ENCODE measurements at places on chromosomes 3 and 15. TPM values are rescaled to one million over a fixed set of nuclear protein-coding genes. Genes with fewer than 3 reads are reported as not detected.

The CACNA1D gene
- 2.5 TPM for total RNA-seq

The CCPG1 gene
- total RNA-seq, result 38.9 TPM

GRCh38 chr3:115211810-115212492 lies 64.9 kb upstream of the ZBTB20 start:
- DNase-seq, result no peak
- H3K36me3 ChIP-seq, result no peaks in the 10 kb centered on the region
- no peaks in the 10 kb centered on the region for H3K27me3 ChIP-seq
- H3K27ac ChIP-seq, result no peak overlapping the region

DNA sequence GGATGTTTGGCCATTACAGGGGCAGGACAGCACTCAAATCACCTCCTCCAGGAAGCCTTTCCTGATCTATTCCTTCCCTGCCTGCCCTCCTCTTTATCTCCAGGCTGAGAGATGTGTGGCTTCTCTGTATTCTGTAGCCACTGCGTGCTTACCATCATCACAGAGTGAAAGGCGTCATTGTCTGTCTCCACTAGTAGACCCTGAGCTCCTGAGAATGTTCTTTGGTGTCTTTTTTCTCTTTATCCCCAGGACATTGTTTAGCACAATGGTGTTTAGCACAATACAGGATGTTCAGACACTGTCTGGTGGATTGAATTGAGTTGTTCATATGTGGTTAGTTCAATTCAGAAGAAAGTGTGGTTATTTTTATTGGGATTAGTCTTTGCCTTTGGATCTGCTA lies 26.2 kb upstream of the LARS2 start:
- no peaks in the 10 kb centered on the region for H3K4me1 ChIP-seq
- H3K4me3 ChIP-seq, result no peak overlapping the region
- no peaks in the 10 kb centered on the region for H3K36me3 ChIP-seq
- H3K27me3 ChIP-seq, result no peaks in the 10 kb centered on the region
- no peak for DNase-seq
- H3K27ac ChIP-seq, result no peak overlapping the region

GRCh38 chr15:88637841-88638625 lies 783 bp upstream of the ISG20 start:
- peak overlapping the region; percentile 57 for H3K4me3 ChIP-seq
- H3K4me1 ChIP-seq, result peaks cover 26% of the 10 kb centered on the region
- peak overlapping the region; percentile 80 for H3K27ac ChIP-seq

DNA sequence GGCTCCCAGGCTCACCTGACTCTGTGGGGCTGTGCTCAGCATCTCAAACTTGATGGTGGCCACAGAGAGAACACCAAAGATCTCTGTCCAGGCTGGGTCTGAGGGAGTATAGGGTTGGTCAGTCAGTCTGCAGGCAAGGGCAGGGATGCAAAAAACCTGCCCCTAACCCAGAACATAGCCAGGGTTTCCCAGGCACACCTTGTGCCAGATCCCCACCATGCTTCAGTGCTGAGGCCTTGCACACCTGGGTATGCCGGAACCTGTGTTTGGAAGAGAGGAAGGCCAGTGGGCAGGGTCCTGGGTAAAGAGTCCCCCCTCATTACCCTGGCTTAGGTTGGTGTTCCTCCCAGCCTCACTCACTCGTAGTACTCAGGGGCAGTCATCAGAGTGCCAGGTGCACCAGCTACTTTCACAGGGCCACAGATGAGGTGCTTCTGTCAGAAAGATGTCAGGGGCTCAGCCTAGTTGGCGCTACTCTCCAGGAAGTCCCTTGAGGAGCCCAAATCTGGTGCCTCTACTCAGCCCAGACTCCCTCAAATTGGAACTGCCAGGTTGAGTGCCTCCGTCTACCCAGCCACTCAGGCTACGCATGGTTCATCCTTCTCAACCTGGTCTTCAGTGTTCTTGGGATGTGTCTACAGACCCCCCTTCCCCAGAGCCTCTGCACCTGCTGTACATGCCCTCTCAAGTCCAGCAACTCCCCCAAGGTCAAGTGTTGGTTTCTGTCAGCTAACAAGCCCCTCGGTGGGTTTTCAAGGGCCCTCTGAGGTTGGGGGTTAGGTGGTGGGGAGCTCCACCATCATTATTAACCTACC lies 1.8 kb downstream of the DALRD3 start:
- peaks cover 57% of the 10 kb centered on the region for H3K4me1 ChIP-seq
- peaks cover 50% of the 10 kb centered on the region for H3K36me3 ChIP-seq
- no peak overlapping the region for H3K27ac ChIP-seq
- H3K4me3 ChIP-seq, result no peak overlapping the region
- H3K27me3 ChIP-seq, result no peaks in the 10 kb centered on the region

DNA sequence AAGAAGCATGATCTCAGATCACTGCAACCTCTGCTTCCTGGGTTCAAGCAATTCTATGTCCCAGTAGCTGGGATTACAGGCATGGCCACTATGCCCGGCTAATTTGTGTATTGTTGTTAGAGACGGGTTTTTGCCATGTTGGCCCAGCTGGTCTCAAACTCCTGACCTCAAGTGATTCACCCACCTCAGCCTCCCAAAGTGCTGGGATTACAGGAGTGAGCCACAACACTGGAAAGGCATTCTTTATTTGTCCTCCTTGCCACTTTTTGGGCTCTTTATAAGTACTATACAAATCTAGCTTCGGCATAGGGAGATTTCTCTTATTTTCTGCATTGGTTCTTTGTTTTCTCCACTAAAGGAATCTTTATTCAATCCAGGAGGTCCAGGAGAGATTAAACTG lies 18.6 kb downstream of the CMTM8 start:
- H3K4me3 ChIP-seq, result no peak overlapping the region
- no peaks in the 10 kb centered on the region for H3K36me3 ChIP-seq
- no peaks in the 10 kb centered on the region for H3K4me1 ChIP-seq
- H3K27me3 ChIP-seq, result no peaks in the 10 kb centered on the region
- DNase-seq, result peak; percentile 5
- no peak overlapping the region for H3K27ac ChIP-seq

DNA sequence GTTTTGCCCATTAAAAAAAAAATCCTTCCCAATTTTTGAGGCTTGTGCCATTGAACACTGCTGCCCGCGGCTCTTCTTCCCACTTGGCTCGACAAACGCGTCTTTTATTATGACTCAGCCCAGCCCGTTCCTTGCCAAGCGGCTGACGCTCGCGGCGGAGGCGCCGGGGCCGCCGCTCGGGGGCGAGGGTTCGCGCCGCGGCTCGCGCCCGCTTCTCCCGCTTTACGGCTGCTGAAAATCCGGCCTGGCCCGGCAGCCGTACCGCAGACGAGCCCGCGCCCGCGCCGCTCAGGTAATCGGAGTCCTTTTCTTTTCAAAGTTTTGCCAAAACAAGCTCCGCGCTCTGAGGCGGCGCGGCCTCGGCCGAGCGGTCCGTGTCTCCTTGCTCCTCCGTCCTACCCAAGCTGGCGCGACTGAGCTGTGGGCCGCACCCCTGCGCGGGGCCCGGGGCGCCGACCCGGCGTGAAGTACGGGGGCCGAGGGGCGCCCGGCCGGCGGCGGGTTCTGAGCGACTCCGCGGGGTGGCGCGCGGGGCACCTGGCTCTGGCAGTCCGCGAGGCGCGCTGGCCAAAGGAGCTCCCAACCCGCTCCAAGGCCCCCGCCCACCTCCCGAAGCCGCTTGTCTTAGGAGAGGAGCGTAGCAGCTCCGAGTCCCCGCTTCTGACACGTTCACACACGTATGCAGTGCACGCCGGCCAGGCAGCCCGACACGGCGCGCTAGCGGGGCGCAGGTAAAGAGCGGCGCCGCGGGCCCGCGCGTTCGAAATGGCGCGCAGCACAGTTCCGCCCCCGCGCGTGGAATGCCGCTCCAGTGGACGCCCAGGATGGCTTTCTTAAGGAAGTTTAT lies 418.2 kb upstream of the NAALADL2 start:
- H3K27me3 ChIP-seq, result no peaks in the 10 kb centered on the region
- DNase-seq, result peak; percentile 94
- no peaks in the 10 kb centered on the region for H3K36me3 ChIP-seq
- H3K27ac ChIP-seq, result peak overlapping the region; percentile 97
- H3K4me3 ChIP-seq, result peak overlapping the region; percentile 73
- H3K4me1 ChIP-seq, result peaks cover 22% of the 10 kb centered on the region
